ENCODE measurements at places on chromosomes 3 and 15.

GRCh38 chr3:16840101-16840424 lies 44.7 kb upstream of the PLCL2 start:
- DNase-seq: no peak

GRCh38 chr15:49964551-49964950 lies 154.5 kb downstream of the ATP8B4 start:
- DNase-seq: no peak

GRCh38 chr3:59304296-59304695 lies 254.5 kb upstream of the CFAP20DC start:
- no peak for DNase-seq

DNA sequence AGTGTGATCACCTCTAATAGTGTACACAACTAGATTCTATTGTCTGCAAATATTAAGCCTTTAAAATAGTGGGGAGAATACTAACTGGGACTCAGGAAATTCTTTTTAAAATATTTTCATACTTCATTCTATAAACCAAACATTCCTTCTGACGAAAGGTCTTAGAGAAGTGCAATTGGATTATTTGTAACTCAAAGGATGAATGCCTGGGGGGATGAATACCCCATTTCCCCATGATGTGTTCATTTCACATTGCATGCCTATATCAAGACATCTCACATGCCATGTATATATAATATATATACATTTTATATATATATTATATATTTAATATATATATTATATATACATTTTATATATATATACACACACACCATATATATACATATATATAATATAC lies 189.9 kb downstream of the VGLL3 start:
- DNase-seq: no peak

- no peak for DNase-seq
Observed at GRCh38 chr3:9730657-9731205, 804 bp upstream of the BRPF1 start.

- no peak for DNase-seq
Observed at GRCh38 chr3:196284396-196284795, 3.1 kb downstream of the PCYT1A start.

- DNase-seq: no peak
Observed at GRCh38 chr15:62377736-62378480, 212.8 kb upstream of the C2CD4B start.

GRCh38 chr3:102026656-102027055 lies 177.3 kb downstream of the NFKBIZ start:
- DNase-seq: no peak

DNA sequence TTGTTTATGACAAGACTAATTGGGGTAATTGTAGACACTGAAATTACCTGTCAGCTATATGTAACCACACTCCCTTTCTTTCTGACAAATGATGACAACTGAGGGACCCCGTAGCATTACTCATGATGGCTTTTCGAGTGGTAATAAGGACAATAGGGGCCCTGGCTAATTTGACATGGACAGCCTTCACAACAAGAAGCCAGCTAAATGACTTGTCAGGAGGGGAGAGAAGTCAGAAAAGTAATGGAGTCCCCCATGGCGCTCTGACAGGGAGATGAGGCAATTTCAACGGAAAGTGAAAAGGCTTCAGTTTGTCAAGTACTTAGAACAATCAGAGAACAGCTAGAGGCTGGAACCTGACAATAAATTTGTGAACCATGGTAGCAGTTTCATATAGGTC lies 177.3 kb downstream of the CDIN1 start:
- DNase-seq: no peak

- DNase-seq: no peak
Observed at GRCh38 chr3:185199206-185199605, 46.3 kb upstream of the C3orf70 start.

GRCh38 chr3:173275740-173276139 lies 121.8 kb upstream of the NLGN1 start:
- DNase-seq: no peak

DNA sequence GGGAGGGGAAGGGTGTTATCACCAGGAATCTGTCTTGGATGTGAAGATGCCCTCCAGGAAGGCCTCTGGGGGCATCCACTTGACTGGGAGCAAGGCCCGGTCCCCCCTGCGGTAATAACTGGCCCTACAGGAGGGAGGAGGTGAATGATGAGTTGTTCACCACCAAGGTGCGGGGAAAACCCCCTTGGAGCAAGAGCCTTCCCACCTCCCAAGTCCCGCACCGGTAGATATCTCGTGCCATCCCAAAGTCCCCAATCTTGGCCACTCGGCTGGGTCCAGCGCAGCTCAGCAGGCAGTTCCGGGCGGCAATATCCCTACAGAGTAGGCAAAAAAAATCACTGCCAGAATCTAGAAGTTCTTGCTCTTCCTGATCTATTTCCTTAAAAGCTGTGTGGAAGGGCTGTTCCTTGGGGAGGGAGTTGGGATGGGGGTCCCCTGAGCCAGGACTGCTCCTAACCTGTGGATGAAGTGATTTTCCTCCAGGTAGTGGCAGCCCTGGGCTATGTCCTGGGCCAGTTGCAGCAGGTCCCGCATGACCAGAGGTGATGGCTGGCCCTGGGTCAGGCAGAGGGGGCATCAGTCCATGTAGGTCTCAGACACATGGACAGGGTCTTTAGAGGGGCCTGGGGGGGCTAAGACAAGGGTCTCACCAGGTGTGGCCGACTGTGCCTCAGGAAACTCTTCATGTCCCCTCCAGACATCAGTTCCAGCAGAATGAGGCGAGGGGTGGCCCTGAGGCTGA lies 8.7 kb downstream of the LTK start:
- no peak for DNase-seq

DNA sequence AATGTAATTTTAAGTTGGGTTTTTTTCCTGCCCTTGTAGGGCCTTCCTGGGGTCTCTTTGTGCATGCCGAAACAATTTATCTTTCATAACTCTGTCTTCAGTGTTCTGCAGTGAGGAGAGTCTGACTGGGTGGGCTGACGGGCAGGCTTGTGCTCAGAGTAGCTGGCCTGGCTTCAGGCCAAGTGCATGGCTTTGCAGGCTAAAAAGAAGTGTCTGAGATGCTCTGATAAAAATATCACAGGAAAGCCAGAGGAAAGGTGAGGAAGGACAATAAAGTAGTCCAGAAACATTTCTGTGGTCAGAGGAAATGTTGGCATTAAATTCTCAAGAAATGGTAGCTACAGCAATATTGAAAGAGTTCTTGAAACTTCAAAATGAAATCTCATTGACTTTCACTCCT lies 25.5 kb downstream of the ST3GAL6 start:
- DNase-seq: no peak

GRCh38 chr3:136753326-136753939 lies 1.3 kb upstream of the STAG1 start:
- no peak for DNase-seq

GRCh38 chr3:128551867-128552266 lies 58.9 kb upstream of the GATA2 start:
- DNase-seq: no peak

DNA sequence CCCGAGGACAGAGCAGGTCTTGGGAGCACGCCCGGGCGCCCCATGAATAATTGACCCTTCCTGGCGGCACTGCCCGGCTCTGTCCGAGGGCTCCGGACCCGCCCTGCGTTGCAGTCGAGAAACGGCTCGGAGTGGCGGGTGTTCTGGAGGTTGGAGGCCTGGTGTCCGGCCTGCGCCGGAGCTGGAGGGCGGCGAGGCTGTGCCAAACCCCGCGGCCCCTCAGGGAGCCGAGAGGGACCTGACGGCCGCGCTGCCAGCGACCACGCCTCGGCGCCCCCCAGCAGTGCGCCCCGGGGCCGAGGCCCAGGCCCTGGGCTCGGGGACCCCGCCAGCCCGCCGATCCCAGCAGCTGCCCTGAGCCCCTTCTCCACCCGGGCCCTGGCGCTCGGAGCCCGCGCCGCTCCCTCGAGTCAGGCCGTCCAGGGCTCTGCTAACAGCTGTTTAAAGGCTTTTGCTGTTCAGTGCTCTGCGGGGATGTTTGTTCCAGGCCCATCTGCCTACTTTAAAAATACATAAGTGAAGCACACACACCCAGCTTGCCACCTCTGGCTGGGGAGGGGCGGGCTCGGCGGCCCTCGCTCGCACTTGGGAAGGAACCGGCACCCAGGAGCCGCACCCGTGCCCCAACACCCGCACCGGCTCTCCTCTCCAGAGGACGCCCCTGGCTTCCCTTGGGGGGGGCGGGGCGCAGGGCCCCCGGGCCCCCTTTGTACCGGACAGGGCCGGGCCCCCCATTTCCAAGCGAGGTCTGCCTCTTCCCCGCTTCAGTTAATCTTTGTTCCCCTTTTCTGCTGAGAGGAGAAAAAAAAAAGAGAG lies 730 bp upstream of the ZNF710 start:
- DNase-seq: no peak

- no peak for DNase-seq
Observed at GRCh38 chr3:120450600-120451271, at the start of gene FSTL1. Gene FSTL1 (minus strand): TSS chr3:120450992. CDS start chr3:120450746, 246 bp downstream.
